ENCODE measurements at places on chromosomes 6 and 20.

GRCh38 chr6:170041526-170041925, 249.4 kb downstream of the DLL1 start:
- no peaks in the 10 kb centered on the region for H3K36me3 ChIP-seq
- H3K27ac ChIP-seq, result no peak overlapping the region
- peaks cover 20% of the 10 kb centered on the region for H3K27me3 ChIP-seq
- no peak overlapping the region for H3K4me3 ChIP-seq
- DNase-seq, result no peak

DNA sequence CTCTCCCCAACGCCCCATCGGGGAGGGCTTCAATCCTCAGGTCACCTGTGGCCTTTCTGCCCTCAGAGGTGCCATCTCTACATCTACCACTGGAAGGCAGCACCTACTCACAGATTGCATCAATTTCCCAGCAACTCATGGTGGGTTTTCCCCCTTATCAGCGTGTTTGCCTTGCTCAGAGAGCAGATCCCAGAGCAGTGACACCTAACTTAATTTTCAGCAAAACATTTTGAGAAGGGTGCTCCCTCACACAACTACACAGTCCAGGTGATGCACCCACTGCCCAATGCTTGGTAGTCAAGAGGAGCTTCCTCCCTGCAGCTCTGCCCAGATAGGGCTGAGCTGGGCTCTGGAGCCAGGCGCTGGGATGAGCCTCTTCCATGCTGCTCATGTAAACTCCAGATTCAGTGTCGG, 48.2 kb downstream of the PLG start:
- no peak for DNase-seq
- peaks cover 34% of the 10 kb centered on the region for H3K27me3 ChIP-seq
- H3K36me3 ChIP-seq, result no peaks in the 10 kb centered on the region
- no peak overlapping the region for H3K4me3 ChIP-seq
- H3K27ac ChIP-seq, result no peak overlapping the region

GRCh38 chr6:113089056-113089455, 741.9 kb downstream of the RFPL4B start:
- no peaks in the 10 kb centered on the region for H3K4me1 ChIP-seq
- H3K36me3 ChIP-seq, result no peaks in the 10 kb centered on the region
- H3K27ac ChIP-seq, result no peak overlapping the region
- no peak overlapping the region for H3K4me3 ChIP-seq
- H3K27me3 ChIP-seq, result no peaks in the 10 kb centered on the region
- DNase-seq, result no peak

DNA sequence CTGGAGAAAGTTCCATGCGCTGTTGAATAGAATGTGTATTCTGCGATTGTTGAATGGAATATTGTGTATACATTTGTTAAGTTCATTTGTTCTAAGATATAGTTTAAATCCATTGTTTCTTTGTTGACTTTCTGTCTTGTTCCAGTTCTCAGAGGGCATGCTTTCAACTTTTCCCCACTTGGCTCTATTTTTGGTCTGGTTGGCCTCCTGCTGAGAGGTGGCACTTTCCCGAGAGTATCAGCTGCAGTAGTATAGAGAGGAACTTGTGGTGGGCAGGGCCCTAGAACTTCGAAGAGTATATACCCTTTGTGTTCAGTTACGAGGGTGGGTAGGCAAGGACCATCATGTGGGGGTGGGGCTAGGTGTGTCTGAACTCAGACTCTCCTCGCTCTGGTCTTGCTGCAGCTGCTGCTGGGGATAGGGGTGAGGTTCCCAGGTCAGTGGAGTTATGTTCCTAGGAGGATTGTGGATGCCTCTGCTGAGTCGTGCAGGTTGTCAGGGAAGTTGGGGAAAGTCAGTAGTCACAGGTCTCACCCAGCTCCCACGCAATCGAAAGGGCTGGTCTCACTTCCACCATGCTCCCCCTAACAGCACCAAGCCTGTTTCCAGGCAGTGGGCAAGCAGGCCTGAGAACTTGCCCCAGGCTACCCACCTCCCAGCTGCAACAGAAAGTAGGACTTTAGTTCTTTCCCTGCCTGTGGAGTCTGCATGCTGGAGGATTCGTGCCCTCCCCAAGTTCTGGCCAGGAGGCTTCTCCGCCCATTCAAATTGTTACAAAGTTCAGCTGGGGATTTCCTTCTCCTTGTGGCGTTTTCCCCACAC, 118.9 kb upstream of the SSTR4 start:
- no peak overlapping the region for H3K4me3 ChIP-seq
- no peaks in the 10 kb centered on the region for H3K36me3 ChIP-seq
- no peaks in the 10 kb centered on the region for H3K4me1 ChIP-seq

- H3K4me3 ChIP-seq, result peak overlapping the region; percentile 19
- peaks cover 22% of the 10 kb centered on the region for H3K4me1 ChIP-seq
Observed at GRCh38 chr6:37004044-37004980, 1.1 kb upstream of the FGD2 start.

- H3K27me3 ChIP-seq, result peaks cover 5% of the 10 kb centered on the region
- H3K36me3 ChIP-seq, result no peaks in the 10 kb centered on the region
- no peak overlapping the region for H3K4me3 ChIP-seq
Observed at GRCh38 chr6:89311853-89312531, 3.1 kb downstream of the GABRR2 start.

DNA sequence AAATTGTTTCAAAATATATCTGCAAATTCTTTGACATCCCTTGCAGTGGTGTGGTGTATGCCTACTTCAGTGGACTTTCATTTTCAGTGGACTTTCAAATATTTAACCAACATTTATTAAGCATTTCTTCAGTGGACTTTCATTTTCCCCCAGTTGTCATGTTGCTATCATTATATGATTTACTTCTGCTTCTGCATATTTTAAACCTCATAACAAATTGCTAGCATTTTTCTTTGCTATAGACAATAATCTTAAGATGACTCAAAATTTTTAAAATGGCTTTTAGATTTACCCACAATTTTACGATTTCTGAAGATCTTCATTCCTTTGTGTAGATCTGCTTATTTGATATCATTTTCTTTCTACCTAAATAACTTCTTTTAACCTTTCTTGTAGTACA, 592.7 kb upstream of the SLC35B3 start:
- no peaks in the 10 kb centered on the region for H3K4me1 ChIP-seq
- no peaks in the 10 kb centered on the region for H3K27me3 ChIP-seq
- H3K36me3 ChIP-seq, result no peaks in the 10 kb centered on the region
- DNase-seq, result no peak

DNA sequence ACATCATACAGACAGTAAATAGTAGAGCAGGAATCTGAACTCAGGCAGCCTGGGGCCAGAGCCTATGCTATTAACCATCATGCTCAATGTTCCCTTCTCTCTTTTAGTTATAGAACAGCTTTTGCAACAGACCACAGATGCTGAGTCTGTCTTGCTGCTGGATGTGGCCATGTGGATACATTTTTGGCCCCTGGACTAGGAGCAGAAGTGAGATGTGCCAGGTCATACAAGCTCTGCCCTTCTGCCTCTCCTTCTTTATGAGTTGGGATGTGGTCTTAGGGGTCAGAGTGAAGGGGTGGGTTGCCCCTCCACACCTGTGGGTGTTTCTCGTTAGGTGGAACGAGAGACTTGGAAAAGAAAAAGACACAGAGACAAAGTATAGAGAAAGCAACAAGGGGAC, 14.6 kb upstream of the AARS2 start:
- H3K27ac ChIP-seq, result no peak overlapping the region
- H3K4me1 ChIP-seq, result no peaks in the 10 kb centered on the region
- H3K27me3 ChIP-seq, result peaks cover 48% of the 10 kb centered on the region
- DNase-seq, result no peak
- H3K4me3 ChIP-seq, result no peak overlapping the region

- DNase-seq, result no peak
- H3K27ac ChIP-seq, result no peak overlapping the region
- no peaks in the 10 kb centered on the region for H3K4me1 ChIP-seq
- H3K4me3 ChIP-seq, result no peak overlapping the region
Observed at GRCh38 chr6:154537511-154538325, 27.2 kb upstream of the CNKSR3 start.

GRCh38 chr6:166958926-166959861, 2.8 kb upstream of the RNASET2 start:
- H3K27ac ChIP-seq, result peak overlapping the region; percentile 99
- H3K36me3 ChIP-seq, result no peaks in the 10 kb centered on the region
- H3K4me3 ChIP-seq, result peak overlapping the region; percentile 96
- DNase-seq, result no peak

DNA sequence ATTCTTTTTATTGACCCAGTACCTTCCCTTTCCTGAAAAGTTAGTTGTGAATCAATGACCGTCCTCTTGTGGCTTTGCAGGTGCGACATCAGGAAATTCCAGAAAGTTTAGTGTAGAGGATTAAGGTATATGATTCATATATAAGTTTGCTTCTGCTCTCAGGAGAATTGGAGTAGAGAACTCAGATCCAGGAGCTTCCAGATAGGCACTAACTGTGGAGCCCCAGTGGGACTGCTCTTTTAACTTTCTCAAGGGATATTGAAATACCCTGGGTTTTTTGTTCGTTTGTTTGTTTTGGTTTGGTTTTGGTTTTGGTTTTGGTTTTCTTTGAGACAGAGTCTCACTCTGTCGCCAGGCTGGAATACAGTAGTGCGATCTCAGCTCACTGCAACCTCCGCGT, 9.5 kb downstream of the TAAR2 start:
- H3K36me3 ChIP-seq, result no peaks in the 10 kb centered on the region
- peak overlapping the region; percentile 21 for H3K27ac ChIP-seq
- no peak for DNase-seq
- peak overlapping the region; percentile 81 for H3K4me3 ChIP-seq

DNA sequence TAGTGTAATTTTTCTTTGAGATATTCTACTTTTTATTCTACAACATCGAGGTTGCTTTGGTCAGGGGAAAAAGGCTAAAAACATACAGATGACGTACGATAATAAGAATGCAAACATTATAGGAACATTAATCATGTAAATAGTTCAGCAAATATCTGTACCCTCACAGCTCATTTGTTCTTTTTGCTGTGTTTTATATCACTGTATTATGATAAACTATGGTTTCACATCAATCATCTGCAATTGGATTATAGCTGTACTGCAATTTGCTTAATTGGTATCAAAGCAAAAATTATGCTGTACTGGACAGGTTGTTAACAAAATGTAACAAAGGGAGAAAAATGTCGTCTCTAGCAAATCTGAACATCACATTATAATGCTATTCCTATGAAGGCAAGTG, 597.1 kb downstream of the EPHA7 start:
- DNase-seq, result no peak
- H3K4me1 ChIP-seq, result no peaks in the 10 kb centered on the region
- H3K4me3 ChIP-seq, result no peak overlapping the region
- no peaks in the 10 kb centered on the region for H3K36me3 ChIP-seq
- H3K27ac ChIP-seq, result no peak overlapping the region

- no peaks in the 10 kb centered on the region for H3K27me3 ChIP-seq
- peaks cover 24% of the 10 kb centered on the region for H3K4me1 ChIP-seq
- H3K36me3 ChIP-seq, result no peaks in the 10 kb centered on the region
- DNase-seq, result no peak
- no peak overlapping the region for H3K4me3 ChIP-seq
Observed at GRCh38 chr6:90049295-90049694, 155.0 kb downstream of the GJA10 start.

- no peaks in the 10 kb centered on the region for H3K36me3 ChIP-seq
- DNase-seq, result no peak
- H3K4me1 ChIP-seq, result no peaks in the 10 kb centered on the region
Observed at GRCh38 chr20:8860011-8860495, 208.8 kb upstream of the PLCB4 start.

DNA sequence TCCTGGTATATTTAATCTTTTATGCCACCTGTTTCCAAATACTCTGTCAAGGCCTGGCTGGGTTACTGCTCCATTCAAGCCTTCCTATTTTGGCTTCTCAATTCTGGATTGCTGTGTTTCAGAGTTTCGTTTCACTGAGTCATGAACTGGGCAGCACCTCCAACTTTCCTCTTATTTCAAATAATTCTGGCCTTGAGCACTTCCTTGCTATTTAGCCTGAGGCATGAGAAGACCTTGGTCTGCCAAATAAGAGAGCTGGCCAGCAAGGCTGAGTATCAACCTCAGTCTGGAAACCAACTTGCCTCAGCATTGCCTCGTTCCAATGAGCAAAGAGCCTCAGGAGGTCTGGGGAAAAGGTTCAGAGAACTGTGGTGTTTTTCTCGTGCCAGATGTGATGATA, 66.6 kb downstream of the TNFAIP3 start:
- no peaks in the 10 kb centered on the region for H3K36me3 ChIP-seq
- DNase-seq, result no peak
- H3K4me1 ChIP-seq, result peaks cover 4% of the 10 kb centered on the region

GRCh38 chr20:14526891-14527290, 189.5 kb upstream of the FLRT3 start:
- H3K27ac ChIP-seq, result no peak overlapping the region
- no peaks in the 10 kb centered on the region for H3K36me3 ChIP-seq
- no peaks in the 10 kb centered on the region for H3K4me1 ChIP-seq
- H3K4me3 ChIP-seq, result no peak overlapping the region
- DNase-seq, result no peak

DNA sequence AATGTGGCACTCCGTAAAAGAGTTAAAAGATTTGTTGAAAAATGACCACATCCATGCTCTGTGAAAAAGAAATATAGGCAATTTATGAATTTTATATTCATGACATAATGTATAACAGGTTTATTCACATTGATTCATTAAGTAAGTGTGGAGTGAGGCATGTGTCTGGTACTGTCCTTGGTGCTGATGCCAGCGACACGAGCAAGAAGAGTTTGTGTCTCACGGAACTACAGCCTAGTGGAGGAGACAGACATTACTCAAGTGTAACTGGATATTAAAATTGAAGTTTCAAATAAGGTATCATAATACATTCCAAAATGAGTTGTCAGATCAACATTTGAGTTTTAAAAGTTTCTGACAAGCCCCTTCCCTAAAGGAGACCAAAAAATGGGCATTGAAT, 158.2 kb upstream of the PRND start:
- no peaks in the 10 kb centered on the region for H3K4me1 ChIP-seq
- peaks cover 40% of the 10 kb centered on the region for H3K27me3 ChIP-seq
- H3K36me3 ChIP-seq, result no peaks in the 10 kb centered on the region
- H3K27ac ChIP-seq, result no peak overlapping the region
- no peak for DNase-seq

GRCh38 chr6:121175827-121176226, 158.5 kb downstream of the TBC1D32 start:
- no peaks in the 10 kb centered on the region for H3K27me3 ChIP-seq
- no peak for DNase-seq
- H3K4me3 ChIP-seq, result no peak overlapping the region
- H3K36me3 ChIP-seq, result no peaks in the 10 kb centered on the region
- no peaks in the 10 kb centered on the region for H3K4me1 ChIP-seq
- H3K27ac ChIP-seq, result no peak overlapping the region

- H3K27me3 ChIP-seq, result peaks cover 7% of the 10 kb centered on the region
- H3K27ac ChIP-seq, result no peak overlapping the region
- no peak for DNase-seq
- no peaks in the 10 kb centered on the region for H3K36me3 ChIP-seq
- peaks cover 1% of the 10 kb centered on the region for H3K4me1 ChIP-seq
Observed at GRCh38 chr6:131960371-131961133, 9.4 kb upstream of the CCN2 start.

- peaks cover 47% of the 10 kb centered on the region for H3K27me3 ChIP-seq
- no peak overlapping the region for H3K4me3 ChIP-seq
- H3K4me1 ChIP-seq, result no peaks in the 10 kb centered on the region
Observed at GRCh38 chr20:10006447-10007090, 28.2 kb upstream of the ANKEF1 start.

GRCh38 chr6:41229721-41230120, 1.6 kb downstream of the TREML4 start:
- H3K4me3 ChIP-seq, result no peak overlapping the region
- H3K4me1 ChIP-seq, result peaks cover 8% of the 10 kb centered on the region
- H3K36me3 ChIP-seq, result peaks cover 6% of the 10 kb centered on the region
- no peak for DNase-seq
